Globus pallidus (tissue), 1 donor: ENCODE measurements at places on chromosomes 5 and 9.

DNA sequence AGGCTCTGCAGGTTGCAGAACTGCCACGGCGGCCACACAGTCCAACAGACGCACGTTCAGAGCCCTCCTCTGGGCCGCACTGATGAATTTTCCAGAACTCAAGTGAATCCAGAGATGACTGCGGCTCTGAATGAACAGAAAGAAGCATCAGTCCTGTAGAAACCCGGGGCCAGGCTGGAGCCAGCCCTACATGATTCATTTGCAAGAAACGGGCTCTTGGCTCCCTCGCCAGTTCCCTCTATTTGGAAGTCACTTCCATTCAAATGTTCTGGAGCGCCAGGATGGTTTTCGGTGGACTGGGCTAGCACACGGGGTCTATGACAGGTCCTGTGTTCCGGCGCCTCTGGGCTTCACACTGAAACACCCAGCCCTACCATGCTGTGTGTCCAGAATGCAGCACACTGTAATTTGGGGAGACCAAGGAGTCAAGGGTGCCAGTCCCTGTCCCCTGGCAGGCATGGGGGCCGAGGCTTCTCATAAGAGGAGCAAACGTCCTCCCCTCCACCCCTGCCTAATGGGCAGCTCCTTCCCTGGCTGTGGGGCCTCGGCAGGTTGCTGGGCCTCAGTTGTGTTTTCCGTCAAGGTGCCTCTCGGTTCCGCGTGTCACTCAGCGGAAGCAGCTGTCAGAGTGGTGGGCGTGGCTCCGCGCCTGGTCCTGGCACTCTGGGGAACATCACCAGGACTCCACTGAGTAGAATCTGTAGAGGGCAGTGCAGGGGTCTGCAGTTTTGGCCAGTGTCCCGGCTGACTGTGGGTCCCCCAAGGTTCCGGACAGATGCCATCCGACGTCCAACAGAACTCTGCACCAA, 18.1 kb upstream of the COL5A1 start:
- no peak for DNase-seq

DNA sequence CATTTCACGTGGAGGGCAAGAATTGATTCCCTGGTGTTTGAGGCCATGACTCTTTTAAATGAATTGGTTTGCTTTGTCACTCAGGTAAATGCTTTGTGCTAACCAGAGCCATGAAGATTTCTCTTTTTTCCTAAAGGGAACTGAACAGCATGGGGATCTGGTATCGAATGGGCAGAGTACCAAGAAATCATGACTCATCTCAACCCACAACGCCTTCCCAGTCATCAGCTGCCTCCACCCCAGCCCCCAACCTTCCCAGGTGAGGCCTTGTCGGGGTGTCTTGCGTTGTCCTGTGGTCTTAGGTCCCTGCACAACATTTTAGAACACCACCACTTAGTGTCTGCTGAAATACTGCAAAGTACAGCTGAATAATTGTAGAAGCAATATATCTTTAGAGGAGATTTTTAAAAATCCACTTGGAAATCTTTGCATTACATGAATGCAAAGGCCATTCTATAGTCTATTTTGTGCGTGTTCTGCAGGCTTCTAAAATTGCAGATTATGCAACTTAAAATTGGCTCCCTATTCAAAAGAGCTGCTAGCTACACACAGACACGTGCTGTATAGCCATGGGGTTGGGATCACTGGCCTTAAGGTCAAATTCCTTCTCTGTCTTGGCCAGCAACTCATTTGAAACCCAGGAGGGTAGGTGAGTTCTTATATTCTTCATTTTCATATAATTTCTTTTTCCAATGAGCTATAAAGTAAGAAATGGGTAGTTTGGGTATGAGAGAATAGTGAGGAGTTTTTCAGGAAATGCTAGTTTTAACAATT, 69.0 kb downstream of the MVB12B start:
- no peak for DNase-seq

DNA sequence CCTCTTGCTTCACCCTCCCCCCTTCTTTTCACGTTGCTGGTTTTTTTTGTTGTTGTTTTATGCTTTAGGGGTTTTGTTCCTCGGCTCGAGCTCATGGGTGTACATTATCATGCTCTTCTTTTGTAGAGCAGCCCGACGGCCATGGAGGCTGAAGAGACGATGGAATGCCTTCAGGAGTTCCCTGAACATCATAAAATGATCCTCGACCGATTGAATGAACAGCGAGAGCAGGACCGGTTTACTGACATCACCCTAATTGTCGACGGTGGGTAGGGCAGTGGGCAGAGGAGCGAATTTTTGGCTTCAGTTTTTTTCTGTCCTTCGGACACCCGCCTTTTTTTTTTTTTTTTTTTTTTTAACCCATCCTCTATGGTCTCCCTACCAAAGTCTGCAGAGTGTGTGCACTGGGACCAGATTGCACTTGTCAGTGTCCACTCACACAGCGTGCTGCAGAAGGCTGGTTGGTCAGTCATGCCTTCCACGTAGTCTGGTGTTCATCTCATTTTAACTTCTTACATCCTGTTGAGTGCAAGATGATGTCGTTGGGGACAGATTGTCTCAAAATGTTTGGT, 1.3 kb downstream of the ZNF131 start:
- DNase-seq: peak; percentile 44

GRCh38 chr5:38473008-38473407, 83.4 kb downstream of the LIFR start:
- no peak for DNase-seq

- peak; percentile 78 for DNase-seq
These were observed 1.9 kb upstream of the RIC1 start for GRCh38 chr9:5626727-5627634.

GRCh38 chr5:141915881-141916336, 7.8 kb upstream of the DELE1 start:
- DNase-seq: no peak

- DNase-seq: no peak
These were observed 38.0 kb downstream of the CDO1 start for GRCh38 chr5:115778417-115778816.

- no peak for DNase-seq
These were observed 37.2 kb downstream of the PLAC8L1 start for GRCh38 chr5:146068206-146068605.

- no peak for DNase-seq
These were observed 102.0 kb downstream of the DMRT2 start for GRCh38 chr9:1152171-1152570.

GRCh38 chr5:95892784-95893354, 68.8 kb downstream of the ELL2 start:
- no peak for DNase-seq

DNA sequence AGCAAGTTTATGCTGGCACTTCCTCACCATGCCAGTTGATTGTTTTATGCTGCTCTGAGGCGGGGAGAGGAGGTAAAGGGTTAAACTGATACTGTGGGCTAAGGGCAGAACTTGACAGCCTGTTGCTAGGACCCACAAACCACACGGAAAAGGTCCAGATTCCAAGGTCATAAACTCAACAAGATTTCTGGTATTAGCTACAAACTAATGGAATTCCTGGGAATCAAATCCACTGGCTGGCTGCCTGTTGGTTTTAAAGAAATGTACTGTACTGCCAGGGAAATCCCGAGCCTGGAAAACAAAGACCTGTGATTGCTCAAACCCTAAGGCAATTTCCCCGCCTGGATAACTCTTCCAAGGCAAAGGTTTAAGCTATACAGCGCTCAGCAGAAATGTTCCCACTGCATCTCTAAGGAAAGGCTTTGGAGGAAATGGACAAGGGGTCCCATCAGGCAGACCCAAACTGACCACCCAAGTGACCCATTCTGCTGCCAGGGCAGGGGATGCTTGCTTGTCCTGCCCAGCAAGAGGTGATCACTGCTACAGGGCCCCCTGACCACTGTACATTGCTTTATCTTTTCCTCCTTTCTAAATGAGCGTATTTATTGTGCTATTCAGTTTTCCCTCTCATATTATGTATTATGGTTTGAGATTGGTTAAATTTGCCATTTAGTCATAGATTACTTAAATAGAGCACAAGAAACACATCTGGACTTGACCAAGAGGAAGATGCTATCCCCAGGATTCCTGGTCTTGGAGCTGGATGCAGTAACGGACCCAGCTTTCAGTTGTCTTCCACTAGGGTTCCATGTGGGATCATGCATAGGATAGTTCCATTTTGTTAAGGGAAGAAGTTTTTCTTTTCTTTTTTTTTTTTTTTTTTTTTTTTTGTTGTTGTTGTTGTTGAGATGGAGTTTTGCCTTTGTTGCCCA, 124.3 kb downstream of the SUSD1 start:
- no peak for DNase-seq

GRCh38 chr9:131733541-131734061, 6.3 kb downstream of the RAPGEF1 start:
- DNase-seq: no peak

- no peak for DNase-seq
These were observed 82.5 kb downstream of the PRRT1B start for GRCh38 chr9:131627648-131628458.

DNA sequence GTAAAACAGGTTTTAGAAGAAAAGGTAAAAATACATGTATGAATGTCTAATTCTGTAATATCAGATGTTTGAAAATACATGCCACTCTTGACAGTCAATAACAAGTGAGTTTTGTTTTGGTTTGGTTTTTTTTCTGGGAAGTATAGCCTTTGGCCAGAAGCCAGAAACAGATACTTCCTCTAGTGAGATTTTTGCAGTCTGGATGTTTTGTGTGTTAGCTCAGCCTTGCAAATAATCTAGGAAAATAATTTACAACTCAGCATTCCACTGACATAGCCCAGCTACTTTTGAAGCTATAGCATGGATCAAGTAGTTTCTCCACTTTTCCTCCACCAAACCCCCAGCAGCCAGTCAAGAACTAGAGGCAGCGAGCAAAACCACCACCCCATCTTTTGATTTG, 56.7 kb downstream of the SLC1A1 start:
- DNase-seq: no peak

DNA sequence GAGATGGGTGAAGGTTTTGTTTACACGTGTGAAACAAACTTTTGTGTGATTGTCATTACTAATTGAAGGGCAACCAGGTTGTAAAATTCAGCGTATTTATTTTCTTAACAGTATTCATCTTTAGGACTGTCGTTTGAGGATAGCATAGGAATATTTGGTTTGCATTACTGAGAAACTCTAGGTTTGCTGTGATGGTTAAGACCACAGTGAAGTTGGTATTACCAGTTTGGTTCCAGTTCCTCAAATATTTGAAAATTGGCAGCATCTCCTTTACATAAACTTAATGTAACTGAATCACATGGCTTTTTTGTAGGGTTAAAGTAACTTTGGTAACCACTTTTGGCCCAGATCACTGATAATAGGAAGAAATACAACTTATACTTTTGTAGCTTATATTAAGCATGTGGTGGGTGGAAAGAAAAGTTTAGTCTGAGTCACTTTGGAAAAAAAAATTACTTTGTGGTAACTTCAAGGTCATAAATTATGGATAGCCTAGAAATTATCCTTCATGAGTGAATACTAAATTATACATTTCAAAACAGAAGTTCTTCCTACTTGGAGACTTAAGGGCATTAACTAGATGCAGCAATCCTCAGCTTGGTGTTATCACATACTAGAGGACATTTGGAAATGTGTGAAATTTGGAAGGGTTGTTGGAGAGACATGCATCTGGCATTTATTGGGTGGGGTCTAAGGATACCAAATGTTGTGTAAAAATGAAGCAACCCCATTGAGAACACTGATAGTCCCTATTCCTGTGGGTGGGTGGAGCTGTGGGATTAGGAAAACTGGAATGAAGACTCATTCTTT, 33.9 kb downstream of the G3BP1 start:
- no peak for DNase-seq

GRCh38 chr9:91429501-91429900, 5.9 kb upstream of the NFIL3 start:
- DNase-seq: no peak

DNA sequence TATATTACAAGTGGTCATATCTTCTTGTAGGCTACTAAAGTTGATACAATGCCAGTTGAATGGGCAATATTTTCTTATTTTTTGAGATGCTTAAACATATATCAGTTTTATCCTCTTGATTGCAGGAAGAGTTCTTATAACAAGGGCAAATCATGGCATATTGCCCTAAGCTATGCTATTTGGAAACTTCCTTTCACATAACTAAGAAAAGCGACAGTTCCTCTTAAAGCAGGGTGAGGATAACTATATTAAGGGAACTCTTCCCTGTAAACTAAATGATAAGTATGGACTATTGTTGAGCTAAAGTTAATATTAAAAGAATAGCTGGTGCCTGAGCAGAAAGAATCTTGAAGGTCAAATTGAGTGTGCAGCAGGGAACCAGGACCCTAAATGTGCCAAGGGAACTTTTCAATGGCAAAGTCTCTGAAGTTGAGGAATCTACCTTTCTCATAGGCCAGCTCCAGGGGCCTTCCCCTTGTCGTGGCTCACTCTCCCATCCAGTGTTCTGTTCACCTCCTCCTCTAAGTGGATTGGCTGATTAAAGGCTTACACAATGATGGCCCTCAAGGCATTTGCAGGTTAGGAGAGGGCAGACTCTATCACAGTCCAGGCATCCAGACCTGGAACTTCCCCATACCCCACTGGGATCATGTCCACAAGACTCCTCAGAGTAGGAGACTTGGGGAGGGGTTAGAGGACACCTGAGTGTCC, 26.8 kb downstream of the FYB1 start:
- peak; percentile 24 for DNase-seq

DNA sequence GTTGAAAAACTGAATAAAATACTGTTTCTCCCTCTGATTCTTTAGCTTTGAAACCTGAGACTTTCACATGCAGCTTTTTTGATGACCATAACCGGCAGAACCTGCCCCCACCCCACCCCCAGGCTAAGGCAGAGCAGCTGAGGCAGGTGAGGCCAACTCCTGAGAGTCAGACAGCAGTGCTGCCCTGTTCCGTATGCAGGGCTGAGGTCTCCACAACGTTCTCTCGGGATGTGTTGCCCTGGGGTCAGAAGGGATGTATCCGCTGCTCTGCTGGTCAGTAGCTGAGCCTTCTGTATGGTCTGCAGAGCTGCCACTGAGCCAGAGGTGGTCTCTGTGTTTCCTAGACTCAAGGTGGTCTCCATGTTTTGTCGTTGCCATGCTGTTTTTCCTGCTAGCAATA, 190.5 kb downstream of the AOPEP start:
- no peak for DNase-seq

- DNase-seq: no peak
These were observed 111.7 kb upstream of the PCAT7 start for GRCh38 chr9:94443032-94443722.

GRCh38 chr9:135010921-135011320, 76.5 kb upstream of the OLFM1 start:
- DNase-seq: no peak
